ENCODE measurements at places on chromosomes 6 and 20.

DNA sequence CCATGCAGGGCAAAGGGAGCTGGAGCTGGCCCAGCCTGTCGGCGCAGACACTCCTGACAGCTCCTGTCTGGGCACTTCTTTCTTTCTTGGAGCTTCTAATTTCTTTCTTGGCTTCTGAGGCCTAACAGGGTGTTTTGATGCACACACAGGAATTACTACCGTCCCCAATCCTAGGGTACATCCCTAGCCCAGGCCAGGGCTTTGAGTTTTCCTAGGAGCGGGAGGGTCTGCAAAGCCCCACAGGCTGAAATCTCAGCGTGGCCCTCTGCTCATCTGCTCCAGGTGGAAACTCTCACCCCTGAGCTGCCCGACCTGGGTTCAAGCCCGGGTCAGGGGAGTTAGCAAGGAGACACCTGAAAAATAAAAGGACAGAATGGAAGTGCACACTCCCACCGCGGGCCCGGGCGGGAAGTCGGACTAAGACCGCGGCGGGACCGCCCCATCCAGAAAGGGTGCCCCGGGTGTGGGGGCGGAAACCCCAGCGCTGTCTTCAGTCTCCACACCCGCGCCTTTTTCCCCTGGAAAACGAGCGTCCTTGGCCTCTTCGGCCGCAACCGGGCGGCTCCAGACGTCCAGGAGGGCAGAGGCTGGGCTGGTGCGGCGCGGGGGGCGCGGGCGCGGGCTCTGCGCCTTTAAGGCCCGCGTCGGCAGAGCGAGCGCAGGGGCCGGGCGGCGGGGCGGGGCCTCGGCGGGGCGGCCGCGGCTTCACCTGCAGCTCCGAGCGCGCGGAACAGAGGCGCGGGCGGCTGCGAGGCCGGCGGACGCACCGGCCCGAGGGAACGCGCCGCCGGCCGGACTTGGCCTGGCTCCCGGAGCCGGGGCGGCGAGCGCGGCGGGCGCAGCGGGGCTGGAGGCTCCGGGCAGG lies at the start of gene CDH4:
TSS of gene CDH4 (plus strand) at position 733 of the 865 bp plus-strand sequence.
- no peak for DNase-seq

DNA sequence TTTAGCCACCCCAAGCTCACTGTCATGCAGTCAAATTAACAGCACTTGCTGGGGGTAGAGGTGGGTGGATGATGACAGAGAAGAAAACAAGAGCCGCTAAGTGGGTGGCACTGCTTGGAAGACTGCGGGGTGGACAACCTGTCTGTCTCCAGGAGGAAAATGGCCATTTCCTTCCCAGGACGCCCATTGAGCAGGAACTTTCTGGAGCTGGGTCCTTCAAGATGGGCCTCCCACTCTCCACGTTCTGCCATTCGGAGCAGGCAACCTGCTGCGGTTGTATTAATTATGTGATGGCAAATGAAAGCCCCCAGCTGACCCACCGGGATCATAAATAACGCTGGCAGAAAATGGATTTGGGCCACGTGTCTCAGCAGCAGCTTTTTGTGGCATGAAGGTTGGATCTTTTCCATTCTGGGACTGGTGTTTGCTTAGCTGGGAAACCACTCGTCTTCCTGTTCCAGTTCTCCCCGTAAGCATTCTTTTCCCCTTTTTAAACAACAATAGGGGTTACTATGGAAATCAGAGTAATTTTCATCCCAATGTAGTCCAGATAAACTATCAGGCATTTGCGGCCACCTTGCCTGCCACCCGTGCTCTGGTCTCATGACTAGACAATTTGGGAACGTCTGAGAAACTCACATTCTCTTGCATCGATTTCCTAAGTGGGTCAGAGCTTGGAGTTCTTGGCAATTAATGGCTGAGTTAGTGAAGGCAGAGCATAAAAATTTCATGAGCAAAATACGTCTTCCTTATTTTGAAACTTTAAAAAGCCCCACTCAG lies 215.5 kb downstream of the ANKRD60 start:
- DNase-seq: no peak

DNA sequence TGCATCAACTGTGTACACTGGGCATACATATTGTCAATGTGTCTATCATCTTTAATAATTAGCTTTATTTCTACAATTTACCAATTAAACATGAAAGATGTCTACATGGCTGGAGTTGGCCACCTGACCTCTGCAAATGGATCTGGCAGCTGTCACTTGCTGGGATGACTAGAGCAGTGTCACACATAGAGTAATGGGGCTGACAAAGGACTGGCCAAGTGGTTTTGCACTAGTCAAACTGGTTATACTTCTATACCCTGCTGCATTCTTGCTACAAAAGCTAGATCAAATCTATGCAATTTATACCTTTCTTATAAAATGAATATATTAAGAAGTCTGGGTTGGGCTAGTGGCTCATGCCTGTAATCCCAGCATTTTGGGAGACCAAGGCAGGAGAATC lies 99.3 kb downstream of the SESN1 start:
- DNase-seq: no peak

DNA sequence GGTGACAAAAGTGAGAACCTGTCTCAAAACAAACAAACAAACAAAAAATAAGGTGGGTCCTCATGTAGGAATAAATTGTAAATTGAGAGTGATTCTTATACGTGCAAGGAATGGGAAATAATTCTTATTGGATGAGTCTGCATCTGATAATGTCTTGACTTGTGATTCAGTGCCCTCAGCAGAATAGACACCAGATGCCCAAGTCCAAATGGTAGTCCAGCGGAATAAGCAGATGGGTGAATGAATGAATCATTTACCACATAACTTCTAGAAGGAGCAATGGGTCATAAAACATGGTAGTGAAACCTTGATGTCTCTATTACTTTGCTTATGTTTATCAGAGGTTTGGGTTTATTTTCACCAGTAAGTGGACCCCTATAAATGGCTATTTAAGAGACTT lies 747.7 kb downstream of the PHF3 start:
- no peak for DNase-seq

All from NCI-H187 treated with DMSO at 0.1 percent for 48 hours (cell line).